ENCODE measurements at places on chromosomes 2 and 18.

GRCh38 chr2:133265432-133265949 lies 302.8 kb downstream of the NCKAP5 start:
- no peak for DNase-seq

DNA sequence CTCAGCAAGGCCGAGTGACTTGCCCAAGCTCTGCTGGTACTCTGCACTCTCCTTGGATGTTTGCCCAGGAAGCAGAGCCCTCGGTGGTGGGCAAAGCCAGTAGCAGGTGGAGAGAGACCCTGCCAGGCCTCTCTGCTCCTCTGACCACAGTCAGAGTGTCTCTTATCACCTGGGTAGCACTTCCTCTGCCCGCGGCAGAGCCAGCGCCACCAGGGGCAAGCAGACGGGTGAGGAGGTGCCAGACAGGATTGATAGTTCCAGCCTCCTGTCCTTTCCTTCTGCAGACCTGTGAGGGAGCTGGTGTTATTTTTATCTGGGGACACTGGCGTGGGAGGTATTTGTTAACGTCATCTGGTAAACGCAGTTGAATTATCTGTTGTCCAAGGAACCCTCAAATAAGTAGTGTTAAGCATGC lies 152.9 kb downstream of the SMAD7 start:
- no peak for DNase-seq

DNA sequence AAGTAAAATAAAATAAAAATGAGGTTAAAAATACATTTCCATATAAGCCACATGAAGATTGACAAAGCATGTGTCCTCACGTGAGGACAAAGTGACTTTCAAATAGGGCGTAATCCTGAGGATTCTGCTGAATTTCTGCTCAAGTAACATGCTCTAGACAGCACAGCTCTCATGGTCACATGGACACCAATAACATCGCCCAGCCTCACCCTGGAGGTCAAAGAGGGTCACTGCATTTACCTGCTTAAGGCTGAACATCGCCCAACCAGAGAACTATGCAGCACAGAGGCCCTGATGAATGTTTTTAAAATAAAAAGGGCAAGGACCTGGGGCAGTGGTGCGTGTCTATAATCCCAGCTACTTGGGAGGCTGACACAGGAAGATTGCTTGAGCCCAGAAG lies 30.2 kb downstream of the TGFBRAP1 start:
- no peak for DNase-seq

- DNase-seq, result no peak
These were observed 10.5 kb upstream of the CDK15 start for GRCh38 chr2:201795607-201796477.

All from stimulated activated CD4-positive, alpha-beta T cell treated with anti-CD3 and anti-CD28 coated beads, Interleukin-4, amount 100 ng/mL, for 1 hour (primary cell).